ENCODE measurements at places on chromosomes 3 and 15. TPM values are rescaled to one million over a fixed set of nuclear protein-coding genes. Genes with fewer than 3 reads are reported as not detected.

DNA sequence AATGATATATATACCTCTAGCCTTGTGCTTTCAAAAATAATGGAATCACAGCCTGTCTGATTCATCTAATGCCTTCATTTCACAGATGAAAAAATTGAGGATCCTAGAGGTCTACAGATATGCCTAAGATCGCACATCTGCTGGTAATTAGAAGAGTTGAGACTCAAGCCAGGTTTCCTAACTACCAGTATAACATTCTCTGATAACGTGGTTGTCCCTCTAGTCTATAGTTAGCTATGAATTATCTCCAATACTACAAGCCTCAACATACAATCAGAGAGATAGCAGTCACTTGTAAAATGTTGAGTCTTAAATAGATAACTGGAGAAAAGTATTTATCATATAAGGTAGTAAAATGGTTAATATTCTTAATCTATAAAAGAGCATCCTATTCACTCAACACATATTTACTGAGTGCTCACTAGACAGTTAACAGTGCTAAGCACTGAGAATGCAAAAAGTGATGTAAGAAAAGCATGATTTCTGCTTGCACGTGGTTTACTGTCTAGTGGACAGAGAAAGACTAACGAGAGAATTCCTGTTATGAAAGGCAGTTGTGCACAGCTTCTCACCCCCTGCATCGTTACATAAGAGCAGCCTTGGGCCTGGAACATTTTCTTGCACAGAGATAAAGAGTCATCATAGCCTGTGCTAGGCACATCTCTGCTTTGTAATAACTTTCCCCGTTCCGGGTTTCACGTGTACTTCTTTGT lies 4.9 kb upstream of the ENTPD3 start:
- no peak for DNase-seq
- no peaks in the 10 kb centered on the region for H3K27me3 ChIP-seq
- no peaks in the 10 kb centered on the region for H3K36me3 ChIP-seq
- no peaks in the 10 kb centered on the region for H3K4me1 ChIP-seq
- H3K4me3 ChIP-seq: no peak overlapping the region

DNA sequence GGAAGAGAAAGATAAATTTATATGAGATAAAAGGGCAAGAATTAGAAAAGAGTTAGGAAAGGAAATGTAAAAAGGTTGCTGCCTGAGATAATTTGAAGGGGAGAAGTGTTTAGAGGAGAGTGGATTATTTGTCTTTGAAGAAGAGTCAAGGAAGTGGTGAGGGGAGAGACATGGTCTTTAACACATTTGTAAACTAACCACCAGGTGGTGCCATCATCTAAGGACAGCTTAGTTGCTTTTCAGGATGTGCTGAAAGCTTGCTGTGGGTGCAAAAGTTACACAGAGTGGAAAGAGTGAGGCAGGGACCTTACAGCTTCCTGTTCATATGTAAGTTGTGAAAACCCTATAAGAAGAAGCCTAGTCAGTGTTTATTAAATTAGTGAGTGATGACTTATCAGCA lies 114.1 kb upstream of the DNAJC19 start:
- H3K4me1 ChIP-seq: no peaks in the 10 kb centered on the region
- DNase-seq: no peak
- H3K4me3 ChIP-seq: no peak overlapping the region
- no peak overlapping the region for H3K27ac ChIP-seq

DNA sequence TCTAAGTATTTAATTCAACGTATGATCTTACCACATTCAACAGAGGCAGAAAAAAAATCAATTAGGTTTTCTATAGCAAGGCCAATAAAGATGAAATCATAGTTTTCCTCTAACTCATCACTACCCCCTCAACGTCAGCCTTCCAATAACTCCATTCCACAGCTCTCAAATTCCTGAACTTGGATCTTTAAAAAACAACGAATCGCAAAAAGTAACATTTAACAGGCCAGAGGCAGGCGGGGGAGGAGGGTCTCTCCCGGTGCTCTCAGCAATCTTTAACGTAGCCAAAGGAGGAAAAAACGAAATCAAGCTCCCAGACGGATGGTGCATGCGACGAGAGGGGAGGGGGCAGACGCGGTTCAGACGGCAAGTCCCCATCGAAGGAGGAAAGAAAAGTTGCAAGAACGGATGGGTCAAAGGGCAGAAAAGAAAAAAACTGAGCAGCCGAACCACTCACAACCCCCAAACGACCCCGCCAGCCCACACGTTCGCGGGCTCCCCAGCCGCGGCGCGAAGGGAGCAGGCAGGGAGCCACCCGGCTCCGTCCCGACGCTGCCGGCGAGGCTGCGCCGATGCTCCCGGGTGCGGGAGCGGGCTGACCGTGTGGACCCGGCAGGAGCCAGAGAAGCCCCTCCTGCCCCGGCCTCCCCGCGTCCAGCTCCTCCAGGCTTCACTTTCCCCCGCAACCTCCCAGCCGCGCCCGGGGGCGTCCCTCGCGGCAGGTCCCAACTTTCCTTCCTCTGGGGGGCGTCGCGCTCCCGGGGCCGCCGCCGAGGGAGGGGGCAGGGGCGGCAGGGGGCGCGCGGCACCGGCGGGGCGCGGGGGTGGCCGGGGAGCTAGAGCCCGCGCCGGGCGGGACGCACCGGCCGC lies 703 bp downstream of the PEAK1 start:
- no peaks in the 10 kb centered on the region for H3K27me3 ChIP-seq
- H3K4me3 ChIP-seq: peak overlapping the region; percentile 88
- no peaks in the 10 kb centered on the region for H3K36me3 ChIP-seq
- peaks cover 21% of the 10 kb centered on the region for H3K4me1 ChIP-seq
- DNase-seq: peak; percentile 42

DNA sequence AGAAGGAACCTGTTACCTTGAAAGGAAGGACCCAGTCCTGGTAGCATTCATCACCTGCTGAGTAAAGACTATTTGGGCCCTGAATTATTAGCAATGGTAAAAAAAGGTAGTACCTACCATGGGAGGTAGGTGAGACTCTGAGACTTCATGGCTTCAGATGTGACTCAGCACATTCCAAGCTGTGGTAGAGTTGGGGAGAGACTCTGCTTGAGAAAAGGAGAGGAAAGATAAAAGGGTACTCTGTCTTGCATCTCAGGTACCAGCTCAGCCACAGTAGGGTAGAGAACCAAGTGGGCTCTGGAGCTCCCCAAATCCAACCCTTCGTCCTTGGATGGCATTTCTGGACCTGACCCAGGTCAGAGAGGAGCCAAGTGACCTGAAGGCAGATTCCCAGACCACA lies 430.4 kb downstream of the TBL1XR1 start:
- H3K27me3 ChIP-seq: no peaks in the 10 kb centered on the region
- DNase-seq: no peak
- no peak overlapping the region for H3K4me3 ChIP-seq
- no peaks in the 10 kb centered on the region for H3K4me1 ChIP-seq
- no peaks in the 10 kb centered on the region for H3K36me3 ChIP-seq

GRCh38 chr15:60162968-60163355 lies 158.9 kb downstream of the FOXB1 start:
- no peak for DNase-seq
- H3K27ac ChIP-seq: no peak overlapping the region
- H3K36me3 ChIP-seq: no peaks in the 10 kb centered on the region
- no peaks in the 10 kb centered on the region for H3K4me1 ChIP-seq

- DNase-seq: no peak
- H3K36me3 ChIP-seq: no peaks in the 10 kb centered on the region
- no peaks in the 10 kb centered on the region for H3K4me1 ChIP-seq
- H3K4me3 ChIP-seq: no peak overlapping the region
- H3K27me3 ChIP-seq: no peaks in the 10 kb centered on the region
Measured at GRCh38 chr15:64236156-64236894, 73.5 kb upstream of the PPIB start.

- peak overlapping the region; percentile 40 for H3K27ac ChIP-seq
- no peak for DNase-seq
- no peaks in the 10 kb centered on the region for H3K36me3 ChIP-seq
- H3K4me3 ChIP-seq: no peak overlapping the region
Measured at GRCh38 chr3:31170932-31171670, 276.6 kb upstream of the GADL1 start.

DNA sequence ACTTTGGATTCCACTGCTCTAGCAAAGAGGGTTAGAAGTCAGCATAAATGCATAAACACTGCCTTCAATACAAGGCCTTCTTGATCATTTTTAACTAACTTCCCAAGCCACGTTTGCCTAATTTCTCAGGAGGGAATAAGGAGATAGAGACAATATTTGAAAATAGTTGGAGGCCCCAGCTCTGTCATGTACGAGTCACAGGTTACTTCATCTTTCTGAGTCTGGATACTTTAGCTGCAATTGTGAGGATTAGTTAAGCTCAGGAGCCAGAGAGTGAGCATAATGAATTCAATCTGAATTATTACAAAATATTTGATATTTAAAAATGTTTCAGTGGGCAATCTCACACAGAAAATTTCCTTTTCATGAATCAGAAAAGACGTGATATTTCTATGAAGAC lies 298.9 kb downstream of the SHOX2 start:
- no peak overlapping the region for H3K4me3 ChIP-seq
- no peaks in the 10 kb centered on the region for H3K4me1 ChIP-seq
- H3K27ac ChIP-seq: no peak overlapping the region
- H3K27me3 ChIP-seq: no peaks in the 10 kb centered on the region
- no peak for DNase-seq
- H3K36me3 ChIP-seq: no peaks in the 10 kb centered on the region

DNA sequence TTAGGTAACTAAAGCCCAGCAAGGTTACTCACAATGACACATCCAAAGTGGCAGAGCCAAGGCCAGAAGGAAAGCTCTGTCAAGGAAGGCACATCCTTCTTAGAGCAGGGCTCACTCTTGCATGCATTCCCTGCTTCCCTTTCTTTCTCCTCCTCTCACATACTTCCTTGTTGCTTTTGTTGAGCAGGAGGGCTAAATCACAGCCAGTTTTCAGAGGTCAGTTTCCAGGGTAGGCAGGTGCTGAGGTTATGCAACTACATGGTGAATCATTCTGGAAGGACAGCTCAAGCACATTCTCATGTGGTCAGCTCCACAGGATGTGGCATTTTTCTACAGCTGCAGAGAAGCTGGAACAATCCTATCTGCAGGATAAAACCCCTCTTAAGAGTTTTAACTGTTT lies 275.6 kb downstream of the ZNF621 start:
- no peak for DNase-seq
- no peaks in the 10 kb centered on the region for H3K36me3 ChIP-seq
- no peak overlapping the region for H3K4me3 ChIP-seq
- H3K4me1 ChIP-seq: peaks cover 7% of the 10 kb centered on the region

GRCh38 chr15:96362755-96363651 lies 32.5 kb downstream of the NR2F2 start:
- H3K27ac ChIP-seq: no peak overlapping the region
- H3K4me3 ChIP-seq: no peak overlapping the region
- no peaks in the 10 kb centered on the region for H3K36me3 ChIP-seq
- H3K4me1 ChIP-seq: peaks cover 2% of the 10 kb centered on the region
- no peak for DNase-seq
- H3K27me3 ChIP-seq: peaks cover 100% of the 10 kb centered on the region

- no peaks in the 10 kb centered on the region for H3K36me3 ChIP-seq
Measured at GRCh38 chr3:170802164-170803151, 67.5 kb downstream of the RPL22L1 start.

GRCh38 chr3:161035711-161036110 lies 69.4 kb downstream of the B3GALNT1 start:
- H3K4me1 ChIP-seq: peaks cover 18% of the 10 kb centered on the region
- no peaks in the 10 kb centered on the region for H3K27me3 ChIP-seq
- H3K27ac ChIP-seq: peak overlapping the region; percentile 26
- no peak for DNase-seq

- no peak within 1 kb of the TSS for H3K27ac ChIP-seq
- H3K4me1 ChIP-seq: peaks cover 14% of the 10 kb centered on the region
- peak; percentile 60 for DNase-seq
- peaks cover 31% of the 10 kb centered on the region for H3K27me3 ChIP-seq
- no peaks in the 10 kb centered on the region for H3K36me3 ChIP-seq
Measured at GRCh38 chr15:64911311-64912186, at the start of gene ANKDD1A. Gene ANKDD1A (plus strand): TSS chr15:64911902. CDS start chr15:64911931, 29 bp downstream.

DNA sequence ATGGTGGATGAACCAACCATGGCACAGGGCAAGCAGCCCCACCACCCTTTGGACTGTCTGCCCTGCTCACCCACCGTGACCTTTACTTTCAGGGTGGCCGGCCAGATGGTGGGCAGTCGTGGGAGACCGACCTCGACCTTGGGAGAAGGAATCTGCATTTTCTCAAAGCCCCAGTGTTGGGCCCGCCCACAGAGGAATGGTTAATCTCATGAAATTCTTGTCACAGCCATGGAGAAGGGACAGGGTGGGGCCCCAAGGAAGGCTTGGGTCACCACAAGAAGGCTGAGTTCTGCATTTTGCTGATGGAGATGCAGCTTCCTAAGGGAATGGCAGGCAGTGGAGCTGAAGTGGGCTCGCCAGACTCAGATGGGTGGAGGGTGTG lies 2.9 kb downstream of the PLXND1 start:
- H3K36me3 ChIP-seq: no peaks in the 10 kb centered on the region
- H3K4me1 ChIP-seq: peaks cover 88% of the 10 kb centered on the region
- H3K27me3 ChIP-seq: peaks cover 44% of the 10 kb centered on the region
- peak overlapping the region; percentile 87 for H3K4me3 ChIP-seq
- DNase-seq: no peak
- peak overlapping the region; percentile 85 for H3K27ac ChIP-seq

GRCh38 chr3:152317956-152318355 lies 49.2 kb downstream of the MBNL1 start:
- peaks cover 33% of the 10 kb centered on the region for H3K4me1 ChIP-seq
- peak overlapping the region; percentile 20 for H3K27ac ChIP-seq
- no peaks in the 10 kb centered on the region for H3K36me3 ChIP-seq
- H3K27me3 ChIP-seq: no peaks in the 10 kb centered on the region
- H3K4me3 ChIP-seq: no peak overlapping the region

- peaks cover 71% of the 10 kb centered on the region for H3K36me3 ChIP-seq
- H3K27ac ChIP-seq: no peak overlapping the region
- no peaks in the 10 kb centered on the region for H3K27me3 ChIP-seq
- DNase-seq: no peak
Measured at GRCh38 chr3:37283011-37283410, 108.6 kb upstream of the LRRFIP2 start.

DNA sequence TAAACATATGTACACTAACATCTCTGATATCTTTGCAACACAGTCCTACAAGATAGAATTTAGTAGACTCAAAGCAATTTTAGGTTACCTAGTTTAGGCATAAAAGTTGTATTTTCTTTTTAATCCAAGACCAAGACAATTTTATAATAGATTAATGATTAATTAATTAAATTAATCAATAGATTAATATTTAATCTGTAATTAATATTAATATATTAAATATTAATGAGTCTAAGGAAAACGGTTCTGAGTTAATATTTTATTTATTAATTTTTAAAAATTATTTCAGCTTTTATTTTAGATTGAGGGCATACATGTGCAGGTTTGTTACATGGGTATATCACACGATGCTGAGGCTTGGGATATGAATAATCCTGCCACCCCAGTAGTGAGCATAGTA lies 49.0 kb downstream of the EHHADH start:
- DNase-seq: no peak
- H3K36me3 ChIP-seq: peaks cover 3% of the 10 kb centered on the region
- H3K27me3 ChIP-seq: no peaks in the 10 kb centered on the region
- H3K27ac ChIP-seq: no peak overlapping the region
- no peak overlapping the region for H3K4me3 ChIP-seq

The DNAJA4 gene
- polyA plus RNA-seq: 45.3 TPM

The HGD gene
- polyA plus RNA-seq: 0.86 TPM

The COL6A5 gene
- 3.1 TPM for polyA plus RNA-seq

The CLDN1 gene
- 2.1 TPM for polyA plus RNA-seq

The TMCO5A gene
- not detected for polyA plus RNA-seq
